ENCODE measurements at places on chromosomes 7 and 10.

GRCh38 chr7:1041551-1042491 lies 2.5 kb upstream of the GPR146 start:
- DNase-seq, result no peak

DNA sequence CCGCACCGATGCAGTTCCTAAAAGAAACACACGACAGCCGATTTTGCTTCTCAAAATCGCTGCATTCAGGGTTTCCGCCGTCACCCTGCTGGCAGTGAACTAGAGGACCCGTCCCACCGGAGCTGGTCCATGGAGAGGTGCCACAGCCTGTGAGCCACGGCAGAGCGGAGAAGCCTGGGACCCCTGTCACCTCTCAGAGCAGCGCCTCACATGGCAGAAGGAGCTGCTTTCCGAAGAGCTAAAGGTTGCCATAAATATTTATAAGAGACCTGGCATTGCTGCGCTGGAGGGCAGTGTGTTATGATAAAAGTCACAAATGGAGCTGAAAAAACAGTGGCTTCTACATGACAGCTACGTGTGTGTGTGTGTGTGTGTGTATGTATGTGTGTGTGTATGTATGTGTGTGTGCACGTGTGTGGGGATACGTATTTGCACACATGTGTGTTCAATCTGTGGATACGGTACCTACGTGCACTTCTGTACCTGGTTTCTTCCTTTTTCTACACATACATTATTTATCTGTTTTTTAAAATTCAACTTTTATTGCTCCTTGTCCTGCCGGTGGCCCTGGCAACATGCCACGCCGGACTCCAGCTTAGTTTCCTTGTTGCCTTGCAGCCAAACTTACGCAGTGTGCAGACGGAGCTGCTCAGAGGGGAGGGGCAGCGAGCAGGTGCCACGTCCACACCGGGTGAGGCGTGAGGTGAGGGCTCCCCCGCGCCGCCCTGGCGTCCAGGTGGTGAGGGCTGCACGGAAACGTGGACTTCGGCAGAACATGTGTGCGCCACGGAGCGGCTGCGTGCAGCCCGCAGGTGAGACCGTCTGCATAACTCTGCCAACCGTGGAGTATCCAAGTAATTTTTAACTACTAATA lies 115.2 kb upstream of the PITRM1 start:
- no peak for DNase-seq

DNA sequence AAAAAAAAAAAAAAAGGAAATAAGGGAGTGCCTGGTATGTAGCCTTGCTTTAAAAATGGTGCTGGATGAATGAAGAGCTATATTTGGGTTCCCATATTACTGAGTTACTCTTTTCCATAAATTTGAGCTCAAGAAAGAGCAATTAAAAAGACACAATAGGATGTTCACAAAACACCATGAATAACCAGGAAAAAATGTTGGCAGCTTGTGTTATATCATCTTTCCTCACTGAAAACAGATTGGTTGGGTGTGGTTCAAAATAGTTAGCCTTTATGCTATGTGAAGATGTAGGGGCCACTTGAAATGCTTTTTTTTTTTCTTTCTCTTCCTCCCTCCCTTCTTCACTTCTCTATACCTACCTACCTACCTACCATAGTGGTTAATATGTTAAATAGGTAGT lies 256.9 kb downstream of the STK31 start:
- DNase-seq, result no peak

GRCh38 chr7:67554986-67555385 lies 558.4 kb downstream of the TYW1 start:
- no peak for DNase-seq

- DNase-seq, result no peak
Observed at GRCh38 chr7:19405541-19405940, 260.3 kb upstream of the FERD3L start.

DNA sequence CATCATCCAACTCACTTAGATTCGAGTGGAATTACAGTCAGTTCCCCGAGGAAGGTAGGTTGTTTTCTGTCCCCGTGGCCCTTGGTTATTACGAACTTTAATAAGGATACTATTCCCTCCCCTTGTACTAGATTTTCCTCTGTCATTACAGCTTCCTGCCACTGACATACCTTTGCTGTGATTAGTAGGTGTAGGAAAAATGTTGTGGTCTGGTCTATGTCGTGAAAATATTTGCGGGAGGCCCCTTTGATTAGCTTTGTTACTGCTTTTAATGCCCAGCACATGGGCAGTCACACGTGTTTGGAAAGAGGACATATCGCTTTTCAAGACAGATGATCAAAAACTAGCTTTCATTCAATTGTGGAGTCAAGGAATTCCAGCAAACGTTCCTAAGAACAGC lies 92.2 kb downstream of the GATA3 start:
- DNase-seq, result no peak

DNA sequence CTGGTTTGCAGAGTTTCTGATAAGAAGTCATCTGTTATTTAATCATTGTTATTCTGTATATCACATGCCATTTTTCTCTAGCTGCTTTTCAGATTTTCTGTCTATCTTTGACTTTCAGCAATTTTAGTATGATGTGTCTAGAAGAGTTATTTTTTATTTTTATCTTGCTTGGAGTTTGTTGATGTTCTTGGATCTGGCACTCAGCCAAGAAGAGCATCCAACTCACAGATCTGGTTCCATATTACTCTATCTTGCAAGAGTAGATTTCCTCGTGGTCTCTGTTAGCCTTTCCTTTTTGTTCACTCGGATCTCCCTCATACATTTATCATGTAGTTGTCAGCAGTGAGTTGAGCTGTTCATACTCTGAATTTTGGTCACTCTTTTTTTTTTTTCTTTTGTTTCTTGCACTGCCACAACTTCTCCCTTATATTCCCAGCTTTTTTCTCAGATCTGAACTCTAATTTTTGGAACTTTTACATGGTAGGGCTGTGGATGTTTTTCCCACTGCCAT lies 54.8 kb upstream of the CALCR start:
- no peak for DNase-seq

DNA sequence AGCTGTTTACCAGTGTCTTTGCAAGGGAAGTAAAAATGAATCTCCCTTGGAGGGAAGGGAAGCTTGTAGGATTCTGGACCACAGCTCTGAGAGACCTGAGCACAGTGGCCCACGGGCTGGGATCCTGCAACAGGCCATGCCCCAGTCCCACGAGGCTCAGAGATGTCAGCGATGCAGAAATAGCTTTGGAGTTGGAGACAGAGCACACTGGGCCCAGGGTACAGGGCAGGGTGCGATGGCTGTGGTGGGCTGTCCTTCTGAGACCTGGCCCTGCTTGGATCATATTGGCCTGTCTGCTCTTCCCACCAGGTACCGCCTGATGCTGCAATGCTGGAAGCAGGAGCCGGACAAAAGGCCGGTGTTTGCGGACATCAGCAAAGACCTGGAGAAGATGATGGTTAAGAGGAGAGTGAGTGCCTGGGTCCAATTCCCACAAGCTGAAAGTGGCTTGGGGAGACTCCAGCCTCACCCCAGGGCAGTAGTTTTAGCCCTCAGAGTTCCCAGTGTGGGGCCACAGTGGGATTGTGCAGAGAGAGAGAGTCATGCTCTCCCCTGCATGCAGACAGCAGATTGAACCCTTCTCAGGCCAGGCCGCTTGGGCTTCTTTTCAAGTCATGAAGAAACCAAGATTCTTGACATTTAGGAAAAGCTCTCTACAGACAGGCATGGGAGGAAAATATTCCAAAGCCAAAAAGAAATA lies 13.5 kb upstream of the CSGALNACT2 start:
- DNase-seq, result no peak

DNA sequence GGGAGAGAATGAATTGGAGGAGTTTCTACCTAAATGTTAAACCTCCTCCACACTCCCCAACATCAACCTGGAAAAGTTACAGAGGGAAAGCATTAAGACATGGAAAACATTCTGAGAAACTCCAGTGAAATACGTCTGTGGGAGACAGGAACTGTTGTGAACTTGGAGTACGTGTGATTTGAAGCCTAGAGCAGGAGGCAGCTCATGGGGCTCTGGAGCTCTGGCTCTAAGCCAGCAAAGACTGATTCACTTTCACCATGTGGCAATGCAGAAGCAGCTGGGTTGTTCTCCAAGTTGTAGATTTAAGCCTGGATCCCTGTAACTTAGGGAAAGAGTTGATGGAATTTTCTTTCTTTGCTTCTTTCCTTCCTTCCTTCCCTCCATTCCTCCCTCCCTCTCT lies 503.2 kb downstream of the NRG3 start:
- DNase-seq, result no peak

GRCh38 chr10:29496341-29497162 lies 138.2 kb downstream of the SVIL start:
- DNase-seq, result peak; percentile 42

Data from stimulated activated CD4-positive, alpha-beta T cell treated with anti-CD3 and anti-CD28 coated beads, Interleukin-15, amount 100 ng/mL, for 1 hour (primary cell).